Amniotic epithelial cell (primary cell): ENCODE measurements at places on chromosomes 4 and X.

DNA sequence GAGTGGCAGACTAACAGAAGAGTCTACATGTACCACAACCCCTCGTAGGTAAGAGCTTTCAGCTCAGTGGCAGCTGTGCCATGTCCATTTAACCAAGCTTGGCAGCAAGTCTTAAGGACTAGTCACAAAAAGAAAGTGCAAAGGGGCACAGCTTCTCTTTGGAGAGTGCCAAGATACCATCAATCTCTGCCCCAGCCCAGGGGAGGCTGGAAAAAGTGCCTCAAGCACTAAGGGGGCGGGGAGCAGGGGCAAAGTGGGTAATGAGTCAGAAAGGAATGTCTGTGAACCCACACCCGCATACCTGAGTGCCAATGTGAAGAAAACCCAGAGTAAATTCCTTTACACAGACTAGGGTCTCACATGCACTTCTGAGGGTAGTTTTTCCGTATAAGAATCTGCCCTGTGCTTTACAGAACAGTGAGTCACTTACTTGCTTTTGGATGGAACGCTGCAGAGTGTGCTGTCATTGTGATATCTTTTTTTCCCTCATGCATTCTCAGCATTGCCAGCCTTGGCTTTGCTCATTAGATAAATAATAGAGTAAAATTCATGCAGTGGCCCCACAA is 219.8 kb downstream of the ZNF674 start:
- DNase-seq: peak; percentile 77

DNA sequence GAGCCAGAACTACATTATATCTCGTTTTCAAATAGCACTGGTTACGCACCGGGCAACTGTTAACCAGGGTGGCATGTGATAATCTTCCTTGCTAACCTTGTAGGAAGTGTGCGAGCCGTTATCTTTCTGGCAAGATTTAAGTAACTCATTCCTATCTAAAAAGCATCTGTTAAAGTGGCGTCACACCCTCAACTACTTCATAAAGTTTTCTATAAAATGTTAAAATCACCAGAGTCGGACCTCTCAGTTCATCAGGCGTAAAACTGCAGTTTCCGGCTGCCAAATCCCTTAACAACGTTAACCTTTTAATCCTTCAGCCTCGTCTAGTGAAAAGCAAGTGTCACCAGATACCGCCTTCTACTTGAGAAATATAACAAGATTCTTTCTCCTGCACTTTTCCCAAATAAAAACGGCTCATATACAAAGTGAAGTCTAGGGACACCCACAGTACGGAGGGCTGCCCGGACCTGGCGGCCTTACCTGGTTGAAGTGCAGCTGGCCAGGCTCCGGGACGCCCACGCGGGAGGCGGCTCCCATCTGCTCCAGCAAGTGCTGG is 1.2 kb downstream of the SLC39A8 start:
- peak; percentile 21 for DNase-seq

- no peak for DNase-seq
Observed at GRCh38 chr4:55123791-55124190, 1.6 kb downstream of the KDR start.

DNA sequence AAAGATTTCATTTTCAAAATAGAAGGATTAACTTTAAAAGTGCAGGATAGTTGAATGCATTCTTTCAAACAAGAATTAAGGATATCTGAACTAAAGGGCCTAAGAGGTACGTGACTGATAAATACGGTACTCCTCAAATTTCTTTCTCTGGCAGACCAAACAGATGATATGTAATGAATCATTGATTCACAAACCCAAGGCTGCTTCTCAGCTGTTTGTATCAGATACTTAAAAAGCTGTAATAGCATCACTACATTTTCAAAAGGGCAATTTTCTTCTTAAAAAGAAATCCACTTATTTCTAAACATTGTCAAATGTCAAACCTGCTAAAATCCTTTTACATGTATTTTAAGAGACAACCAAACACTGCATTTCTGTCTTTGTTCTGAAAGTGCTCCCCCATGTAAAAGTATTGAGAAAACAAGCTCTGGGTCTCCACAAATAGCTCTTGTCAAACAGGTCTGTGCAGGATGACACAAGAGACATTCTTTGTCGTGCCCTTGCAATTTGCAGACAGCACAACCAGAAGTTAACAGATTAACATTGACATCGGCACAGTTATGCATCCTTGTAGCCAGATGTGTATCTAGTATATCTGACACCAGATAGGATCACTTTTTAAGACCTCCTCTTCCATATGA is 82.0 kb downstream of the MANBA start:
- no peak for DNase-seq

DNA sequence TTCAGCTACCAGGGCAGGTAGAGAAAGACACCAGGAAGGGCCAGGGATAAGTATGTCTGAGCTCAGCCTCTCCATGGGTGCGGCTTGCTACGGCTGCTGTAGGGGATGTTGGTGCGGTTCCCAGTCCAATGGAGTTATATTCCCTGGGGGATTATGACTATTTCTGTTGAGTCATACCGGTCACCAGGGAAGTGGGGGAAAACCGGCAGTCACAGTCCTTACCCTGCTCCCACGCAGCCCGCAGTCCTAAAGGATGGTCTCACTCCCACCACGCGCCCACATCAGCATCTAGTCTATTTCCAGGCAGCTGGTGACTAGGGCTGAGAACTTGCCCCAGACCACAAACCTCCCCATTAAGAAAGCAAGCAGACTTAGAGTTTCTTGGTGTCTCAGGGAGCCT is 191.6 kb downstream of the VEGFC start:
- no peak for DNase-seq

DNA sequence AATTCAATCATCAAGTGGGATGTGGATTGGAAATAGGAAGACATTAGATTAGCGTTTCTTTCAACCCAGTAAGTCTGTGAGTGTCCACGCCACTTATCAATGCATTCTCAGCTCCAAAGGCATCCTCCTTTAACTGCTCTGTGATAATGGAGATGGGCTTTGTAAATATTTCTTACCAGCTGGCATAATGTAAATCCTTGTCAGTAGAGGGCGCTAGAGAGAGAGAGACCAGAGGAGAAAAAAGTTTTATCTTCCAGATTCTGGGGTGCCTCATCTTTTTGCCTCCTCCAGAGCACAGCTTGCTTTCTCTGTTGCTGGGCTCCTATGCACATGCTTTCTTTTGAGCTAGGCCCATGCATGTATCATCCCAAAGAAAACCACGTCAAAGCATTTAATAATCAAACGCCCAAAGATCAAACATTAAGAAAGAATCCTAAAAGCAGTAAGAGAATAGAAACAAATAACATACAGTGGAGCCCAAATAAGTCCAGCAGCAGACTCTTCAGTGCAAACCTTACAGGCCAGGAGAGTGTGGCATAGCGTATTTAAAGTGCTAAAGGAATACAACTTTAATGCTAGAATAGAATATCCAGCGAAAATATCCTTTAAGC is 9.6 kb upstream of the MTMR1 start:
- peak; percentile 31 for DNase-seq

DNA sequence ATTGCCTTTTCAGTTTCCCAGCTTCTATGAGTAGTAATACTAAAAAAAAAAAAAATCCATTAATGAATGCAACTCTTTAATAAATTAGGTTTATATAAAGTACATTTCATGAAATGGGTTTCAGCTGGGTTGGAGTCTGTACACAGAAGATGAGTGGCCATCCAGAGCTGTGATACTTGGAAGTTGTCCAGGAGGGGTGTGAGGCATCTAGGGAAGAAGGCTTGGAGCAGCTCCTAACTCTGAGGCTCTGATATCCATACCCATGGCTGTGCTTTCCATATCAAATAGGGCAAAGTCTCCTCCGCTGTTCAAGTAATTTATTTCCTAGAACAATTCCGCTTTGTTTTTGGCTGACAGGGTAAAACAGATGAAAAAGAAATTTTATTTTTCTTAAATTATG is 423.3 kb upstream of the TENM3 start:
- DNase-seq: no peak

GRCh38 chr4:122900314-122900713 is 22.1 kb downstream of the NUDT6 start:
- DNase-seq: no peak

- DNase-seq: no peak
Observed at GRCh38 chr4:123380728-123381716, 15.6 kb upstream of the SPRY1 start.

GRCh38 chr4:2390146-2390545 is 28.3 kb downstream of the ZFYVE28 start:
- no peak for DNase-seq

GRCh38 chr4:153099391-153100140 is 104.7 kb upstream of the TRIM2 start:
- DNase-seq: no peak

DNA sequence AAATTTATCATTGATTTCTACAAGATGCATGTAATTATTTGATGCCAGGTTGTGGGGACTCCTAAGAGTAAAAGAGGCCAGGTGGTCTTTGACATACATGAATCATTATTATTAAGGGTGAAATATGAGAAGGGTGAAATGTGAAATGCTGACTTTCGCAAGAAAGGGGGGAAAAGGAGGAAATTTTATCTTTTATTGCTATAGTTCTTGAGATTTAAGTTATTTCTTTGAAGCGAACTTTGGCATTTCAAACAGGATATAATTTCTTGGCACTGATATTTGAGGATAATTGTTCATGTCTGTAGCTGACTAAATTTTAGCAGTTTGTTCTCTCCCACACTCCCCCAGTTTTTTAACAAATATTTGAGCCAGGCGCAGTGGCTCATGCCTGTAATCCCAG is 80.1 kb downstream of the TMEM131L start:
- DNase-seq: no peak

DNA sequence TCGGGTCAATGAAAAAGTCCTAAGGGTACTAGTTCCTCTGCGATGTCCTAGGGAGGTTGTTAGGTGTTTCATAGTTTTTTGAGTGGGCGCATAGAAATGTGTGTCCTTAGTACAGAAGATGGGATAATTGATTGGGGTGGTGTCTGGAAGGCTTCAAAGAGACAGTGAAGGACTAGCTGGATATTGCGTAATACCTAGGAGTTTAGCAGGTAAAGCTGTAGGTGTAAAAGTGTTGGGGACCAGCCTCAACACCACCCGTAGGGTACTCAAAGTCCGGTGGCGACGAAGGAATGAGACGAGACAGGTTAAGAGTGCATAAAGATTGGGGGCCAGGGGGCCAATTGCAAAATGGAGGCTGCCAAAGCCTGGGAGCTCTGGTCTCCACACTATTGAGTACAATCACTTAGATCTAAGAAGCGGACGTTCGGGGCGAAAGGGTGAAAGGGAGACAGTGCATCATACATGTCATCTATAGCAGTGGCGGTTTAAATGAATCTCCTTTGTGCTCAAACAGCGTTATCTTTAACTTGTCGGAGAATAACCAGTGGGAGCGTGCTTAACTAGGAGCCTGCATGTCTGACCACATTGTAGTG is 1.0 kb downstream of the TRMT44 start:
- DNase-seq: no peak

- DNase-seq: no peak
Observed at GRCh38 chr4:62023633-62024032, 823.5 kb downstream of the ADGRL3 start.

DNA sequence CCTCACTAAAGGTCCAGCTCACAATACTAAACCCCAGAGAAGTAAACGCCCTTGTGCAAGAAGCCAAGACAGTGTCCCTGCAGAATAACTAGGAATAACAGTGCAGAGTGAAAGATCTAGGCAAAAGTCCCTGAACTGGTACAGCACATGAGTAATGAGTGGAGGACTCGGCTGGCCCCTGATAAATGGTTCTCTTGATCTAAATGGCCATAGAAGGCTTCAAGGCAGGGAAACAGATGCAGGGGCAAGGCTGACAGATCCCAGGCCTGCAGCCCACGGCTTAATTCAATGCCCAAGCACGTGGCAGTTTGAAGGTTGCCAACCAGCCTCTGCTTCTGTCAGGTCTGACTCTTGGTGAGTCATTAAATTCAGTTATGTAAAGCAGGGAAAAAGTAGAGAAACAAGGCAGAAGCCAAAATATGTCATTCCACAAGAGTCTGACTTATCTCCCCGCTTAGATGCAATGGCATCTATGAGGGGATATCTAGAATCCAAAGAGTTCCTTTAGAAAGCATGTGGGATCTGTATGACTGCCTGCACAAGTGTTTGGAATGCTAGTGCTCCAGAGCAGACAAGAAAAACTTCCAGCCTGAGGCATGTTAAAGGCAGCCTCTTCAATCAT is 121.3 kb downstream of the PRDM5 start:
- DNase-seq: peak; percentile 90

DNA sequence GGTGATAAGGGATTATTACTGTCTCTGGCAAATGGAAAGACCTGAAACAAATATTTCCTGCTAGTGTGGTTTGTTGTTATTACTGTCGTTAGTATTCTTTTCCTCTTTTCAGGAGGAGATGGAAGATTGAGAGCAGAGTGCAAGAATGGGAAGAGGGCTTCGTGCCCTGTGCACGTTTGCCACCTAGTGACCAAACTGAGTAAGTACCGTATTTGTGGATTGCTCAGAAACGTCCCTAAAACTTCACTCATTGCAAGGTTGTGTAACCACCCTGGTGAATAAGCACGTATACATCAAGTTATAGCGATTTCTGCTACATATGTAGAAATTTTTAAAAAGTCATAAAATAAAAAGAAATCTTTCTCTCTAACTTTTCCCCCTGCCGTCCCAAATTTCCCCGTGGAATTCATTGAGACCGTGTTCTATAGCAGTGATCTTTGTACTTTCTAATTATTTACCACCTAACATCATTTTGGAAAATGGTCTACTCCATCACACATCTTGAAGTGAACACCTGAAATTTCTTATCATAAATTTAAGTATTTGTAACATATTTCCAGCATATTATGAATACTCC is 24.3 kb downstream of the LINC00632 start:
- DNase-seq: peak; percentile 46

DNA sequence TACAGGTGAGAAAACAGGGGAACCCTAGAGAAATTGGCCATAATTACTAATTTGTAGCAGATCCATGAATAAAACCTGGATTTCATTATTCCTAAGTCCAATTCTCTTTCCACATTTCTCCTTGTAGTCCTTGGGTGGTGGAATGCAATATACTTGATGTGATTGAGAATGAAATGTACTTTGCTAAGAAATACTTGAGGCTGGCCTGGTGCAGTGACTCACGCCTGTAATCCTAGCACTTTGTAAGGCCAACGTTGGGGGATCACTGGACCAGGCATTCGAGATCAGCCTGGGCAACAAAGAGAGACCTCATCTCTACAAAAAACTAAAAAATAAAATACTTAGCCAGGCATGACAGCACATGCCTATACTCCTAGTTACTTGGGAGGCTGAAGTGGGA is 15.9 kb downstream of the TMEM184C start:
- DNase-seq: peak; percentile 94

- DNase-seq: peak; percentile 21
Observed at GRCh38 chr4:2159931-2160330, 82.0 kb downstream of the HAUS3 start.

DNA sequence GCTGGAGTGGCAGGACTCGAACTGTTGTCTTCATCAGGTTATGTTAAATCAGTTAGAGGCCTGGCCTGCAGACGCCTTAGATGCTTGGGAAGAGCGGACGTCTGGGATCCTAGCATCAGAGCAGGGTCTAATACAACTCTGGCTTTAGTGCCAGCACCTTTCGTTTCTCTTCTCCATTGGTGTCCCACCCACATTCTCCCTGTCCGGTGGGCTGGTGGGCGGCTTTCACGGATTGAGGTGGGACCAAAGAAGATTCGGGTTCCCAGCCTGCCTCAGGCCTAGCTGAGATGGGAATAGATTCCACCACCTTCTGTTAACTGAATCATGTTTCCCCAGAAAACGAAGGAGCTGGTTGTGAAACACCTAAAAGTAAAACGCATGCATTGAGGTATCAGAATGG is 939 bp downstream of the PDK3 start:
- DNase-seq: no peak
